ENCODE measurements at places on chromosomes 6 and 20. TPM values are rescaled to one million over a fixed set of nuclear protein-coding genes. Genes with fewer than 3 reads are reported as not detected.
A peak's percentile ranks its signal among the peaks of the same experiment; 100 is the strongest.

The C20orf144 gene
- not detected for total RNA-seq

The SEMG1 gene
- not detected for total RNA-seq

DNA sequence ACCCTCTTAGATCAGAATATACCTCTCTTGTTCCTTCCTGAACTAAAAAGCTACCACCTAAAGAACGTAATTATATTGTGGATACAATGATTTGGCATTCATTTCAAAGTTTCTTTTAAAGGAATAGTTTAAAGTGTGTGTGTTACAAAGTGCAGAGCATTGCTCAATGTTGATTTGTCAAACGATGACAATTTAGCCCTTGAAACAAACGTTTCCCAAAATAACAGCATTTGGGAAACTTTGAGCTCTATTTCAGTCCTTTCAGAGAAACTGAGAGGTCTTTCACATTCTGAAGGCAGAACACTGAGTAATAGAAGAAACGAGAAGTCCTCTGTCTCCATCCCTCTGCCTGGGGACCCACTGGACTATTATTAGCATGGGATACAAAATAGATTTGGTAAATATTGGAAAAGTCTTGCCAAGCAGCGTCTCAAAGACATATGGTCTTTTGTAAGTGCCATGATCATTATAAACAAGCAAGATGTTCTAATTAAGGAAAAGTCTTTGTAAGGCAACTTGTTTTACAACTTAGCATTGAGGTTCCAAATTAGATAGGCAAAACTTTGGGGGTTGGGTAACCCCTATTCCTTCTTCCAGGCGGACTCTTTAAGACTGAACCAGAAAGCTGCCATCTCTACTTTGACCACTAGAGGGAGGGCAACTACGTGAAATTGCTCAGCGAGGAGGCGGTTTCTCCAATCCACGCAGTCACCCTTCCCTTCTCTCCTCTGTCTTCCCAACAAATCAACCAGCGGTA lies 208.8 kb downstream of the RNF144B start:
- peak; percentile 63 for DNase-seq

The GJA1 gene
- total RNA-seq = 80.6 TPM

DNA sequence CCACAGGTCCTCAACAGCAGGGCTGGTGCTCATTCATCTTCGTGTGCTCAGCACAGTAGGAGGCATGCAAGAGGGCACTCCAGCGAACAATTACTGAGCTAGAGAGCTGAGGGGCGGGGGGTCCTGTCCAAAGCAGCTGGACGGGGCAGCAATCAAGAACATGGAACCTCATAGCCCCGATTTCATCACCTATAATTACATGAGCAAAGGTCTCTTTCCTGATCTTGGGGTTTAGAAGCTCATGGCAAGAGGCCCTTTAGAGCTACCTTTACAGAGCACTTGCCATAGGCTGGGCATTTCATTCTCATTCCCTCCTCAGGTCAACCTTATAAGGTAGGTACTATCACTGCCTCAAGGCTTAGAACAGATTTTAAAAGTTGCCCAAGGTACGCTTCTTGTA lies 10.4 kb downstream of the MOCS1 start:
- DNase-seq = no peak
